Fibroblast of mammary gland (primary cell): ENCODE measurements at places on chromosomes 2 and 18.
A peak's percentile ranks its signal among the peaks of the same experiment; 100 is the strongest.

GRCh38 chr2:230910546-230911177 is 14.4 kb downstream of the GPR55 start:
- DNase-seq: no peak

DNA sequence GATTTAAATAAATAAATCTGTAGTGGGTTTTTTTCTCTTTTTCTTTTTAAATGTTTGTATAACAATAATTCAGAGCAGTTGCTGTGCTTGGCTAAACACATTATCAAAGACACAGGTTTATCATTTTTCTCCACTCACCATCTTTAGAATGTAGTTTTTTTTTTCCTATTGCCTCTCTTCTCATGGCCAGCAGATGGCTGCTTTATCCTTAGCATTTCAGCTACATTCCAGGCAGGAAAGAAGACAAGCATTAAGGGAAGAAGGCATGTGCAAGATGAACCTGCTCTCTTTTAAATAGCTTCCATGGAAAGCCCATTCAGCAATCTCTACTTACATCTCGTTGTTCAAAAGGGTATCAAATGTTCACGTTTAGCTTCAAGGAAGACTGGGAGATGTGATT is 42.6 kb downstream of the ARHGAP15 start:
- peak; percentile 3 for DNase-seq

DNA sequence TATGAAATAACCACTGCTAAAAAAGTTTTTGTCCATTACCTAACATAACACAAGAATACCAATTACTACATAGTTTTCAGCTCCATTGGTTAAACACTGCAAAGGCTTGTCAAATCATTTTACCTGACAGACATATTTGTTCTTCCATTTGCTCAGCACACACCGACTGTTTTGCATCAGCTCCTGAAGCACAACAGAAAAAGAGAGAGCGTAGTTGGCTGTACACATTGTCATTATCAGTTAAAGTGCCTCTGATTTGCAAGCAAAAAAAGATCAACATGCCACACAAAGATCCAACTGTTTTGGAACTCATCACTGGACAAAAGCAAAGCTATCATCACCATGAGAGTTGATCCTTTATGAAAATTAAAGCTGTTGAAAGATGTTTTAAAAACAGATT is 103.8 kb downstream of the WDPCP start:
- no peak for DNase-seq

DNA sequence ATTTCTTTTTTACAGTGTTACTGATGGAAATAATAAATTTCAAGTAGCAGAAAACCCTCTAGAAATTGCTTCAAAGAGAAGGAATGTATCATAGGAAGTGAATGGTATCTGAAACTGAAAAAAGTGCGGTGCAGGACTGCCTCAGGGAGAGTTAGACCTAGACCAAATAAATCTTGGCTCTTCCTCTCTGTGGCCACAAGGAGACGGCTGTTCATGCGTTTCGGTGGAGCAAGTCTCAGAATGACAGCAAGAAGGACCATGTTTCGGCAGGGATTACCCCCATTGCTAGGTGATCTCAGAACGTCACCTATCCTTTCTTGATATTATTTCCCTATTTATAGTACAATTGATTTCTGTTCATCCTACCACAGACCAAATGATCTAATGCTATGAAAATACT is 522.3 kb downstream of the SOX11 start:
- no peak for DNase-seq

DNA sequence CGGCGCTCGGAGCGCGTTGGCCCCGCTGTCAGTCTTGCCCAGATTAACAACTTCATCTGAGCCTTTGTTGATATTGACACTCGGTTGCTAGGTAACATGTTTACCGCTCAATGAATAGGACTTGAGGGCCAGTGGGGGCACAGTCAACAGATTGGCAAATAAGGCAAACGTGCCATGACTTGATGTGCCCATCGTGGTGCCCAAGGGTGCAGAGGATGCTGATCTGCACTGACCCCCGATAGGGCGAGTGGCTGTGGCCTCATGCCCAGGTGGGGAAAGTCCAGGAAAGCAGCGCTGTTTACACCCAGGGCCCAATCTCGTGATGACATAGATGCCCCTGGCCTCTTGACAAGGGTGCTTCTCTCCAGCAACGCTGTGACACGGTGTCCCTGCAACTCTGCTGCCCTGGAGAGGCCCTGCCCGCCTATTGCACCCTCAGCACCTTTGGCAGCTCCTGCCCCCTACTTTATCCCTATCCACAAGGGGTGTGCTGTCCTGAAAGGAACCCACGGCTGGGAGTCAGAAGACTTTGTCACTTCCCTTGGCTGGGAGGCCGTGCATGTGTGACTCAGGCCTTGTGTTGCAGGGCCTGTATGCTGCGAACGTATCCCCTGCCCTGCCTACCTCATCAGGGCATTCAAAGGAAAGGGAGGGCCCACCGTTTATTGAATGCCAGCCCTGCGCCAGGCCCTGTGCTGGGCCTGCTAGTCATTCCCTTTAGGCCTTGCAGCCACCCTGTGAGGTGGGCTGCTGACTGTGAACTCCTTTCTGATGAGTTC is 158.0 kb downstream of the INHBB start:
- DNase-seq: peak; percentile 33

GRCh38 chr2:164917296-164917903 is 37.9 kb downstream of the SLC38A11 start:
- peak; percentile 25 for DNase-seq

- no peak for DNase-seq
Measured at GRCh38 chr2:241000831-241001321, 2.5 kb downstream of the SNED1 start.
